NCI-H1694 treated with DMSO at 0.1 percent for 48 hours (cell line): ENCODE measurements at places on chromosomes 2 and 18.

- no peak for DNase-seq
These were observed 1.3 kb downstream of the LRRTM4 start for GRCh38 chr2:77520641-77521547.

- DNase-seq = no peak
These were observed 44.2 kb upstream of the TAF1B start for GRCh38 chr2:9799011-9799596.

- no peak for DNase-seq
These were observed 284.6 kb downstream of the PHLPP1 start for GRCh38 chr18:62999921-63000320.

DNA sequence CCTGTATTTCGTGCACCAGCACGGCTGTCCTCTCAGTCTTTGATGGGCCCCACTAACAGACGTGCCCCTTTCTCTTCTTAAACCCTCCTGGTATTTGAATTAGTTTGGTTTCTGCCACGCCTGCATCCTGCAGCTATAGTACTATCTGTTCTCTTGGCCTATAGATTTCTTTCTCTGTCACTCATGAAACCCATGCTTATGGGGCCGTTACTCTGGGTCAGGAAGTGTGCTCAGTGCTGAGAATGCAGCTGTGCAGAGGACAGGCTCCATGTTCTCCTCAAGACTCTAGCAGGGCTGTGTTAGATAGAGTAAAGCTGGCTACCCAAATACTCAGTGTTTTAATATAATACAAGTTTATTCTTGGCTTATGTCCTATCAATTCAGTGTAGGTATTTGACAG lies 180.0 kb downstream of the INSIG2 start:
- DNase-seq = no peak

DNA sequence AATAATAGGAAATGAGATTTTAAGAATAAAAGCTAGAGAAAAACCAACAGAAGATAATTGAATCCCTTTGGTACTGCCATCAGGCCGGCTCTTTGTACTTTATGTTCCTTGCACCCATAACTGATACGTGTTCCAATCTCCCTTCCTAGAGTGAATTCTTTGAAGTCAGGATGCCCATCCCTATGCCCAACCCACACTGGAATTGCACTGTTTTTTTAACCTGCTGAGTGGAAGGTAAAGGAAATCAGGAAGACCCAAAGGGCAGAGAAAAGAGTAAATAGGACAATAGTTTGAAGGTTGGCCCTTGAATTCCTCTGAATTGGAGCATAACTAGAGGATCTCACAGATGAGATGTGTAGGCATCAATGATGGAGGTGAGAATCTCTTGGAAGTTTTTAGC lies 4.4 kb upstream of the ATG16L1 start:
- no peak for DNase-seq

- no peak for DNase-seq
These were observed 12.8 kb downstream of the COX7A2L start for GRCh38 chr2:42348113-42348805.

DNA sequence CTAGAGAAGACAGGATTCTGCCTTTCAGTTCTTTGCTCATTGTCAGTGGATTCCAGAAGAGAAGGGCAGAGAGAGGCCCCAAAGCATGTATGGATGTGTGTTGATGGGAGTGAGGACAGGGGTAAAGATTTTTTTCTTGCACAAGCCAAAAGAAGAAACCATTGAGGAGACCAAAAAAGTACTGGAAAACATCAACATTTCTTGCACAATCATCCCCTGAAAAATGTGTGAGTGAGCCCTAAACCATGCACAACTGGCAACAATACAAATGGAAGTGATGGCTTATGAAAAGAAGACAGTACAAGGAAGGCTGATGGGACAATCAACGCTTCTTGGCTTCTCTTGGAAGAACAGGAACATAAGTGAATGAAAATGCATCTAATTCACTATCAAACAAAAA lies 5.6 kb upstream of the SMAD7 start:
- DNase-seq = no peak

DNA sequence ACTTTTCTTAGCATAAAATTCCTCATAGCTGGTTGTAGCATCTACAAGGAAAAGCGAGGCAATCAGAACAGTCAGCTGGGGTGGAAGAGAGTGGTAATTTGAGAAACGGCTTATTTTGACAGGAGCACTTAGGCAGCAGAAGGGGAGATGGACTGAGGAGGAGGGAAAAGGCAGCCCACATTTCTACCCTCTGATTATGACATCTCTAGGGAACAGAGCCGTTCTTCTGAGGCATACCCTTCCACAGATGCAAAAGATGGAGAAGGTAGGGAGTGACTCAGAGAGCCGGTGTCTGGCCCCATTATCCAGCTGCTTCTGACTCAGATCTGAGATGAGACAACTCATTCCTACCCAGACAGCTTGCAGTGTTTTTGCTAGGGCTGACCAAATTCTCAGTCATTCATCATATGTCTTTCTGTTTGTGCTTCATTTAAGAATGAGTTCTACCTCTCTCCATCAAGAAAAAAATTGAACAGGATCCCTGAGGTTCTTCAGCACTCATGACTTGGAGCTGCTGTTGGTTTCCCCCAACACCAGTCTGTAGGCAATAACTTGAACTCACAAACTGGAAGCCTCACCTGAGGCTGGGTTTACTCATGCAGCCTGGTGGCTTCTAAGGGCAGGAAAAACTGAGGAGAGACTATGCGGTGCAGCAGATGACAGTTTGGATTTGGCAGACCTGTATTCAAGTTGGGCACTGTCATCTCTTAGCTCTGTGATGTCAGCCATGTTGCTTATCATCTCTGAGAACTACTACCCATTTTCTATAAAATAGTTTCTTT lies 15.9 kb upstream of the SEC11C start:
- no peak for DNase-seq

- DNase-seq = no peak
These were observed 58.5 kb downstream of the EIPR1 start for GRCh38 chr2:3319134-3319533.

GRCh38 chr18:44452346-44452745 lies 228.3 kb upstream of the SETBP1 start:
- no peak for DNase-seq

- no peak for DNase-seq
These were observed 52.5 kb downstream of the POLR1A start for GRCh38 chr2:86053166-86053565.

- no peak for DNase-seq
These were observed 1.1 kb upstream of the FN1 start for GRCh38 chr2:215436705-215437565.

GRCh38 chr18:22185771-22186386 lies 16.5 kb downstream of the GATA6 start:
- DNase-seq = no peak

DNA sequence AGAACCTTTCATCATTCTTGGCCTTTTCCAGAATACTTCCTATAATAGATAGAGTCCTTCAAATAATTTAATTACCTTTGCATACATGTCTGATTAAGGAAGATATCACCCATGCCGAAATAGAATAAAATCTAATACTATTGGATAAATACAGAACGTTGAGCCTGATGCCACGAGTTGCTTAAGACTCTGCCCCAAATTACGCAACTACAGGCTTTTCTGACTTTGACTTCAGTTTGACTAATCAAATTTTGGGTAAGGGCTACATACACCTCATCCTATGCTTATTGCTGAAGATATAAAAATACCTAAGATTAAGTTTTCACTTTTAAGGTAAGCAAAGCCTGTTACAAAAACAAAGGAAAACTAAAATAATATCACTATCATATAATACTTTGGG lies 1065.1 kb upstream of the NRXN1 start:
- no peak for DNase-seq

- no peak for DNase-seq
These were observed 14.4 kb upstream of the SNED1 start for GRCh38 chr2:240983996-240984498.

- no peak for DNase-seq
These were observed 5.4 kb downstream of the GAREM2 start for GRCh38 chr2:26178246-26178645.

DNA sequence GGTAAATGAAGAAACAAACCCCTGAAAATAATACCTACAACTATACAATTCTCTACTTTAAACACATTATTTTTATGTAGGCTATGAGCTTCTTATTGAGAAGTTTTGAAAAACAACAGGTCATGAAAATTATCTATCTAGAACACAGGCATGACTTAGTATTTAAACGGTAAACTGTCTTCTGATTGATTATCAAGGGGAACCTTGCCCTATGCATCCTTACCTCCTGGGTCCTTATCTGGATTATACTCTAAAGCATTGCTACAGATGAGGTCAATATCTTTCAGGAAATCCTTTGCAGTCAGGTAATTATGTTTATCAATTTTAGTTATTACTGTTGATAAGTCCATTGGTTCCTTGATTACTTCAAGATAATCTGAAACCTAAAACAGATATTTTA lies 144.3 kb downstream of the ATAD2B start:
- DNase-seq = no peak

DNA sequence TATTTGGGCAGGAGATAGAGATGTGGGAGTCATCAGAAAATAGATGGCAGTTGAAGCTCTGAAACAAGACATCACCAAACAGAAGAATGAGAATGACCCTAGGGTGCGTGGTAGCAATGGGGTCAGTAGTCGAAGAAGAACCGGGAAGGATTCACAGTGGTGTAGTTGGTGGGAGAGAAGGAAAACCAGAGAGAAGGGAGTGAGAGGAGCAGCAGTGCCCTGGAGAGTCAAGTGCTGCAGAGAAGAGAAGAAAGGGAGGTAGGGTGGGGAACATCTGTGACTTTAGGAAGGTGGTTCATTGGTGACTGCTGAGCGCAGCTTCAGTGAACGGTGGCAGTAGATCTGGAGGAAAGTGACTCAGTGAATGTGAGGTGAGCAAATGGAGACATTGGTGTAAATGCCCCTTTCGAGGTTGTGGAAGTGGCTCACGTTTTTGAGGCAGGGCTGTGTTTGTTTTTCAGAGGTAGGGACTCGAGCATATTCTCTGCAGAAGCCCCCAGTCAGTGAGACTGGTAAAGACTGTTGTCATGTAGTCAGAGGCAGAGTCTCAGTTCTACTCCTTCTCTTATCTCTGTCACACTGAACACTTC lies 36.4 kb downstream of the CDC42EP3 start:
- DNase-seq = no peak

DNA sequence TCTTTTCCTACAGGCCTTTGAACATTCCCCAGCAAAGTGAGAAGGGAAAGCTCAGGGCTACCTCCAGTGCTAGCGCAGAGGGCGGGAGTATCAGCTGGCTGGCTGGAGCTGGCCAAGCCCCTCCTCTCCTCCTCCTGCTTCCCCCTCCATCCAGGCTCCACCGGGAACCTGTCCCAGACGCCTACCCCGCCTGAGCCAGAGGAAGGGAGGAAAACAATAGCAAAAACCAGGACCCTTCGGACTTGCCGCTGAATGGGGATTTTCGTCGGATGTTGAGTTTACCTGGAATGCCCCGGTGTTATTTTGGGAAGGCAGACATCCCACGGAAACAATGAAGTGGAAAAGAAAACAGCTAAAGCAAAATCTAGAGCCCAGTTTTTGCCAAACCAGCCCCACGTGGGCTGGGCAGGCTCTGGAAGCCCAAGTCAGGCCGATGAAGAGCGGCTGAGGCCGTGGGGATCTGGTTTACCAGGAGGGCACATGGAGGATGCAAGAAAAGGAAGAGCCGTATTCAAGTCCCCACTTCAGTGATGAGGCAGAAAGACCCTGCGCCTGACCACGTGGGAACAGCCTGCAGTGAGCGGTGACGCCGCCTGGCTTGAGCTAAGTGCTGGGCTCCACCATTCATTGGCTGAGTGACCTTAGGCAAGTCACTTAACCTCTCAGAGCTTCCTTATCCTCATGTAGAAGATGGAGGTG lies 100.4 kb upstream of the LCLAT1 start:
- DNase-seq = no peak

GRCh38 chr2:234751275-234751973 lies 200.4 kb upstream of the SH3BP4 start:
- no peak for DNase-seq

DNA sequence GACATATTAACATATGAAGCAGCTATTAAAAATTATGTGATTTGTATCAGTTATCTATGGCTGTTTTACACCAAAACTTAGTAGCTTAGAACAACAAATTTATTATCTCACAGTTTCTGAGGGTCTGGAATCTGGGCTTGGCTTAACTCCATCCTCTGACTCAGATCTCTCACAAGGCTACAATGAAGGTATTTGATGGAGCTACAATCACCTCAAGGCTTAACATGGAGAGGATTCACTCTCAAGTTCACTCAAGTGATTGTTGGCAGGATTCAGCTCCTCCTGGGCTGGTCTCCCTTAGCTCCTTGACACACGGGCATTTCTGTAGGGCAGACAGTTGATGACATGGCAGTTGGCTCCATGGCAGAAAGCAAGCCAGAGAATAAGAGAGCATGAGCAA lies 133.0 kb upstream of the SLC14A2 start:
- no peak for DNase-seq

DNA sequence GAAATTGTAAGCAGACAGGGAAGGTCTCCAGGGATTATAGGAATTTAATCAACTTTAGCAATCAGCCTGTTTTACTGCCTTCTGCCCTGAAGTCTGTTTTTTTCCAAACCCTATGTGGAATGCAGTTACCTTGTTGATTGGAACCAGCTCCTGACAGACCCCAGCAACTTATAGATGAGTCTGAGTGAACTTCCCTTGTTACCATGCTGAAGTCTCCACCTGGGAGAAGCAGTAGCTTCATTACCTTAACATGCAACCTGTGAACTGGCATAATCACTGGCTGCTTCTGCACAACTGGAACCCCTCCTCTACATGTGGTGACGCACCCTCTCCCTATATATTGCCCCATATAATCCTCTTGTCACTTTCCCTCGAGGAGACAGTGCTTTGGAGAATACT lies 226.3 kb upstream of the SPOPL start:
- no peak for DNase-seq

DNA sequence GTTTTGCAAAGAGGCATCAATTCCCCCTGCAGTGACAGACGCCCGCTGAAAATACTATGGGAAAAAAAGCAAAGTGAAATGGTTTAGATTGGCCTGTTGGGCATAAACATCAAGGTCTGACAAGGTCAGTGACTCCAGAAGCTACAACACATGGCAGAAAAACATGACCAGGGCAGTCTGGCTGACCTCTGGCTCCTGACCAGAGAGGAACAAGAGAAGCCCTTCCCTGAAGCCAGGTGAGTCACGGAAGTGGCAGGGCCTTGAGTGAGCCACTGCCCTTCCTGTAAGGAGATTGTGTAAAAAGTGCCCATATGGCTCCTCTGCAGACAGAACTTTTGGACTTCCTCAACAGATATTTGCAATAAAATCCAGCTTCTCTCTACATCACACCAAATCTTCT lies 72.0 kb downstream of the DNER start:
- no peak for DNase-seq

- DNase-seq = no peak
These were observed 29.5 kb downstream of the RNF144A start for GRCh38 chr2:6946722-6947121.

DNA sequence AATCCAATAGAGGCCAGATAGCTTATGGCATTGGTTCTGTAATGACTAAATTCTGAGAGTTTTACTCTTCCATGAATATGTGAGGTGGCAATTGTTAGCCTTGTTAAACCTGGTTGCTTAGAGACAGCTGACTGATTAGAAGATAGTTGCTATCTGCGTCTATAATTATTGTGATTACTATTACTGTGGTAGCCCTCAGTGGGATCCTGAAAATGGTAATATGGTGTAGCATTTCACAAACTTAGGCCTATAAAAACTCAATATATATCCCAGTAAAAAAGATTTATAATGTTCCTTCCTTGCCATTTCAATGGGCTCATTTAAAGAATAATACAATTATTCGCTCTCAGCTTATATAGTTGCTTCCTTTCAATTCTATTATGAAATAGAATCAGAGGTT lies 405.8 kb upstream of the CDH2 start:
- no peak for DNase-seq
